ENCODE measurements at places on chromosomes 6 and 20.

GRCh38 chr20:50678169-50678898 is 13.0 kb downstream of the RIPOR3 start:
- DNase-seq: peak; percentile 65

GRCh38 chr20:59752101-59752586 is 147.8 kb downstream of the PHACTR3 start:
- DNase-seq: no peak

DNA sequence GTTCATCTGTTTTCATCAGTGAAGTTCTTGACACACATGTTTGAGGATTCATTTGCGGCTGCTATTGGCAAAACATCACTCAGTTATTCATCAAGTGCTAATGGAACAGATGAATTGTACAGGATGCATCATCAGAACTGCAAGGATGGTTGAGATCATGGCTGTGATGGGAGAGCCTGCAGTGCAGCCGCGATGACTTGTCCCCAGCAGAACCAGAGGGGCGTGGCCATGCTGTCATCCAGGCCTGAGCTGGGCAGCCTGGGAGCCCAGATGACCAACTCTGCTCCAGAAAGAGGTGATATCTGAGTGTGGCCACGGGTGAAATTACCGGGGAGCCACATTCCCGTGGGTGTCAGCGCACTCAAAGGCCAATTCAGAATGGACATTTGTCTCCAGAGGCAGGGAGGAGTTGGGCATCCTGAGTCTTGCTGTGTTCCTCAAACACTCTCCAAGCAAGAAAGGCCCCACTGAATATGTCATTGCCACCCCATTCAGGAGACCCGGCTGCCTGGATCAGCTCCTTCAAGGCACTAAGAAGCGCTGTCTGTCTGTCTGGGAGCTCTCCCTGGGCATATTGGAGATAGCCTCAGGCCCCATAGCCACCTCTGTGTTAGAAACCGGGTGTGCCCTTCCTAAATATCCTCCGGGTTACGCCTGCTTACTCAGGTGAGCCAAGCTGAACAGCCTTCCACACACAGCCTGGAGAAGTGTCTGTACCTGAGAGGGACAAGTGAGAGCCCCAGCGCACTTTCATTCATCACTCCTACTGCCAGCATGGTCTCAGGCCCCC is 66.7 kb downstream of the SYNDIG1 start:
- no peak for DNase-seq

DNA sequence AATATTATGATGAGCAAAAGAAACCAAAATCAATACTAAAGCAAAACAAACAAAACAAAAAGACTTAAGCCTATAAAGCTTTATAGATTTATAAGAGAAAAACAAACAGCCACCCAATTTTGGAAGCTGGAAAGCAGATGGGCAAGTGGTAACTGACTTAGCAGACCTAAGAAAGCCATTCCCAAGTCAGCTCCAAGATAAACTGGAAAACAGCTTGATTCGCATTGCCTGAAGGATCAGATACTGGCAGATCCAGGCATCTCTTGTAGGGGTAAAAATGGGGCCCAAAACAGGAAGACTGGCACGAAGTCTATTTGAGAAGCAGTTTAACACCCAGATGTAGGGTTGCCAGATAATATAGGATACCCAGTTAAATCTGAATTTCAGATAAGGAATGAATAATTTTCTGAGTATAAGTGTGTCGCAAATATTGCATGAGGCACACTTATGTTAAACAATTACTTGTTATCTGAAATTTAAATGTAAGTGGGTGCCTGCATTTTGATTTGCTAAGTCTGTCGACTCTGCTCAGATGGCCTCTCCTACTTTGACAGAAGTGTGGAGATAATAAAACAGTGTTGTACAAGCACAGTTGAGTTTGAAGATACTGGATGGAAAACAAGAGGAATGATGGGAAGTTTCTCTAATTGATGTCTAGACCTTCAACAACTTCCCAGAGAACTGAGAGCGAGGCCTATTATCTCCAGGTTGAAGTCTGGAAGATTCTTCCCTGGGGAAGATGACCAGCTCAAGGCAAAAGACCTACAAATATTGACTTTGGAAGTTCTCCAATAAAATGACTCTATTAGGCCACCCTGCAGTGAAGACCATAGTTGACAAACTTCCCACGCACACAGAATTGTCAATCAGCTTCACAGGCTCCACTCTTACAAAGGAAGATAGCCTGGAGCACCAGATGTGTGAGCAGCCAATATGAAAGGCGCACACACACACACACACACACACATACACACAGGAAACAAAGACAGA is 113.4 kb downstream of the FAM50B start:
- DNase-seq: no peak

GRCh38 chr6:107340881-107341280 is 118.5 kb downstream of the PDSS2 start:
- DNase-seq: no peak

DNA sequence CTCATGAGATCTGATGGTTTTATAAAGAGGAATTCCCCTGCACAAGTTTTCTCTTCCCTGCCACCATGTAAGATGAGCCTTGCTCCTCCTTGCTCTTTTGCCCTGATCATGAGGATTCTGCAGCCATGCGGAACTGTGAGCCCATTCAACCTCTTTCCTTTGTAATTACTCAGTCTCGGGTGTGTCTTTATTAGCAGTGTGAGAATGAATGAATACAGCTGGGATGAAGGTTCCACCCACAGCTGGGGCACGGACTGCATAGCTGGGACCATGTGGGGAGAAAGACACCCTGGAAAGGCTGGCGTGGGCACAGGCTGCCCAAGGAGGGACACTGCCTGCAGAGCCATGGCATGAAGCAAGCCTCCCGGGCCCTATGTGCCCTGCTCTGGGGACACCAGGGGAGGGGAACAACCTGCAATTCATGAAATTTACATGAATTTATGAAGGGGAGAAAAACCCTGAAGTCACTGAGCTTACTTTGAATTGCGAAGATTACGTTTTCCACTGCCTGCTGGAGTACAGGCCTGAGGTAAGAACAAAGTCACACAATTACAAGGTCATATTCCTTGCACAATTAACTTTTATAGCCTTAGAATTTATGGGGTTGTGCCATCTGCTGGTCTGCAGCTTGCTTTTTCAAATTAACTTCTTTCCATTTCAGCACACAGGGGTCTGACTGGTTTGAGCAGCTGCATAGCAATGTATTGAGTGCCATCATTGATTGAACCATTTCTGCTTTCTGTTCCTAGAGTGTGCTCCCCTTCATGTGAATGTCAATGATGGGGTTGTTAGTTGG is 46.2 kb downstream of the SLC22A1 start:
- DNase-seq: no peak

- DNase-seq: peak; percentile 20
These were observed 49.3 kb downstream of the CLIC5 start for GRCh38 chr6:45966340-45966739.

DNA sequence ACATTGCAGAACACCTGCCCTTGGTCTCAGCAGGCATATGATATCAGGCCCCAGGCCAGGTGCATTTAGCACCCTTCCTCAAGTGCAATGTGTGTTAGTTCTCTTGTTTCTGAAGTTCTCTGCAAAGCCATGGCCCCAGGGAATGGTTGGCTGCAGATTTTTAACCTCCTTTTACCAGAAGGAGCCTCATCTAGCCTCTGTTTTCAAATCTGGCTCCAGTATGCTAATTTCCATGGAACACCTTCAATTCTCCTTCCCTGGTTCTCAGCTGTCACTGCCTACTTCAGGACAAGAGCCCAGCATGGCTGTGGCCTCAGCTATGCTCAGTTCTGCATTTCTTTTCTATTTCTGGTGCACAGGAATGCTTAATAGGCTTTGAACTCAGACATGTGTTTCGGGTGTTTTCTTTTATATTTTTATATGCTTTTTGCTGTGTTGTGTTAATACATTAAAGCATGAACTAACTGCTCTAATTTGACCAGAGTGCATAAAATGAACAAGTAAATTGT is 51.6 kb upstream of the OGFRL1 start:
- DNase-seq: no peak

DNA sequence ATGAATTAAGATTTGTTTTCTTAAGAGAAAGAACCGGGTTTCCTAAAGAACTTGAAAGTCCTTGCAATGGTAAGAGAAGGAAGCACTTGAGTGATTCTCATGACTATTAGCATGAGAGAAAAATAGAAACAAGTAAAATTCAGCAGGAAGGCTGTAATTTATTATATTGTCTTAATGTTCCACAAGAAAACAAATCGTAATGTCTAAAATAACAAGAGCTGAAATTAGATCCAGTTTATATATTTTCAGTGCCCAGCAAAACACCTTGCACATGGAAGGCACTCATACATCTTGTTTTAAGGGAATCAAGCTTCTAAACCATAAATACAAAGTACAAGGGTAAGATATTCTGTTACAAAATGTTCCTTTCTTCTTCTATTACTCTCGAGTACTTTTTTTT is 229.4 kb upstream of the PLN start:
- no peak for DNase-seq

All from astrocyte of the hippocampus (primary cell).